Heart left ventricle (tissue), 16 donors: ENCODE measurements at places on chromosomes 1 and 21. TPM values are rescaled to one million over a fixed set of nuclear protein-coding genes. Genes with fewer than 3 reads are reported as not detected.

GRCh38 chr21:30354308-30355005 is 6.1 kb upstream of the KRTAP23-1 start:
- H3K27me3 ChIP-seq = no peaks in the 10 kb centered on the region
- no peak overlapping the region for H3K4me3 ChIP-seq
- no peaks in the 10 kb centered on the region for H3K36me3 ChIP-seq
- H3K27ac ChIP-seq = no peak overlapping the region

DNA sequence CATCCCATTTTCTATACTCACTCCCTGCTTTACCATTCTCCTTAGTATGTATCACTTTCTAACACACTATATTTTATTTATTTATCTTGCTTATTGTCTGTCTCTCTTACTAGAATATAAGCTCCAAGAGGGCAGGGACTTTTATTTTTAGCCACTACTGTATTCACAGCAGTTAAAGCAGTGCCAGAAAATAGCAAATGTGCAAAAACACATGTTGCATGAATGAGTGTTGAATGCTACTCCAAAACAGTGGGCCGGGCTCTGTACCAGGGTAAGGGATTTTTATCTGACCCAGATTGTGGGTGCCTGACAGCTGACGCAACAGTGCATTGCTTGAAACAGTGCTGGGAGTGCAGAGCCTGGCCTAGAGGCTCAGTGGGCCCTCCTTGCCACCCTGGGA is 24.7 kb downstream of the COL16A1 start:
- no peak for DNase-seq
- H3K27me3 ChIP-seq = no peaks in the 10 kb centered on the region
- H3K27ac ChIP-seq = no peak overlapping the region
- no peaks in the 10 kb centered on the region for H3K36me3 ChIP-seq

DNA sequence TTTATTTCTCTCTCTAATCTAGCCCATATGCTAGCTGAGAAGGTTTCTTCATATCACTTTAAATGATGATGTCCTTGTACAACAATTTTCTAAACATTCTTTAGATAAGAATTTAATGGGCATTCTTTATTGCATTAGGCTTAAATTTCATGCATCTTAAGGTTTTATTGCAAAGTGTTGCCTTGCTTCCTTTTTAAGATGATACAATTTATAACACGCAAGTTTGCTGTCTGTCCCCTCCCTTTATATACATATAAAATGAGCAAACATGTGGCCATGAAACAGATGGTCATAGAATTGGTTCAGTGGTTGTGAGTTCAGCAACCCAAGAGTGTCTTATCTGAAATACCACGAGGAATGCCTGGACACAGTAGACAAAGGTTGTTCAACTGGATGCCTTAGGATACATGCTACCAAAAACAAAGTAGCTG is 12.1 kb downstream of the NBPF3 start:
- H3K4me3 ChIP-seq = no peak overlapping the region
- no peaks in the 10 kb centered on the region for H3K27me3 ChIP-seq
- no peak for DNase-seq
- H3K4me1 ChIP-seq = peaks cover 12% of the 10 kb centered on the region
- no peak overlapping the region for H3K27ac ChIP-seq

- no peak overlapping the region for H3K4me3 ChIP-seq
- H3K27ac ChIP-seq = no peak overlapping the region
- no peak for DNase-seq
- no peaks in the 10 kb centered on the region for H3K27me3 ChIP-seq
- H3K4me1 ChIP-seq = no peaks in the 10 kb centered on the region
- H3K36me3 ChIP-seq = no peaks in the 10 kb centered on the region
These were observed 853.4 kb downstream of the KCNT2 start for GRCh38 chr1:195754874-195755273.

GRCh38 chr1:247402120-247402675 is 13.8 kb upstream of the NLRP3 start:
- no peaks in the 10 kb centered on the region for H3K36me3 ChIP-seq
- DNase-seq = no peak
- H3K4me3 ChIP-seq = no peak overlapping the region
- no peaks in the 10 kb centered on the region for H3K27me3 ChIP-seq

DNA sequence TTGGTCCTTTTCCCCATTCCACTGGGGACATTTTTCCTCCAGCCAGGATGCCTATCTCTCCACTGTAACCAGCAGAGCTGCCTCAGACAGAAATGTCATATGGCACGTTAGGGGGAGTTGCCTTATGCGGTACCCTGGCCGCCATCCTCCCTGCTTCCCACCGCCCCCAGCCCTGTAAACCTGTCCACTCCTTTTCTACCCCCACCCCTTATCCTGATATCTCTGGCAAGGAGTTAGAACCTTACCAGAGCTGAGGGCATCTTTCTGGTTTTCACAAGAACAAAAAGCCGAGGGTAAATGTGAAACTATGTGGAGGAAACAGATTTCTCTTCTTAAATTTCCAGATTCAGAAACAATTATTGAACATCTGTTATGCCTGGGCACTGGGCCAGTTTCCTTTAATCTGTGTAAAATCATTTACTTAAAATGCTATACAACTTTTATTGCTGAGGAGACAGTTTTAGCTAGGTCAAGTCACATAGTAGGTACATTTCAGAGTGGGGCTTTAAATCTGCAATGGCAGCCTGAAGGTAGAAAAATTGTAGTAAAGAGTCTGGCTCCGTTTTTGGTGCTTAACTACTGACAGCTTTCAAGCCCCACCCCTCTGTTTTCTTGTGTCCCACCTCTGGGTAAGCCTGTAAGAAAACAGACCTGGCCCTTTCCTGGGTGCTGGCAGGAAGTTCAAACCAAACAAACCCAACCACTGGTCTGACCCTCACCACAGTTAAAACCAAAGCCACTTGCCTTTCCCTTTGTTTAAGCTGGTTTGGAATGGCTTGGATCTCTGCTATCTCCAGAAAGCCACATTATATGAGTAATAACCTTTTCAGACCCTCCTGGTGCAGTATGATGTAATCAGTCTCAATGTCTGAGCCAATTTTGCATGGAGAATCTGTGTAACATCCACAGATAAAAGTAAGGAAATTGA is 319.0 kb downstream of the HHAT start:
- H3K4me1 ChIP-seq = peaks cover 7% of the 10 kb centered on the region
- no peaks in the 10 kb centered on the region for H3K36me3 ChIP-seq
- H3K27ac ChIP-seq = no peak overlapping the region
- DNase-seq = no peak
- no peaks in the 10 kb centered on the region for H3K27me3 ChIP-seq
- H3K4me3 ChIP-seq = no peak overlapping the region

DNA sequence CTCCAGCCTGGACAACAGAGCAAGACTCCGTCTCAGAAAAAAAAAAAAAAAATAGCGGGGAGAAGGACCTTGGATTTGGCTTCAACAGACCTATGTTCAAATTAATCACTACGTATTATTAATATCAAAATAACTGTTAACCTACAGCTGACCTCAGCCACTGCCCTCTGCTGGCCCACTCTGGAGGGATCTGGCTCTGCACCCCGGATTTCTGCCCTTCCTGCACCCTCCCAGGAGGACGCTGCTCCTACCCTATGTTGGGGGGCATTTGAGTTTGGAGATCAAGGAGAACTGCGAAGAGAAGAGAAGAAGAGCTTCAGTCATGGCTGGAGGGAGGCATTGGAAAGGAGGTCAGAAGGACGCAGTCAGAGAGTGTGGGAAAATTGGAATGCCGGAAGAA is 96.7 kb downstream of the PSMG1 start:
- no peak for DNase-seq
- no peaks in the 10 kb centered on the region for H3K36me3 ChIP-seq
- H3K4me3 ChIP-seq = no peak overlapping the region
- peak overlapping the region; percentile 16 for H3K27ac ChIP-seq
- no peaks in the 10 kb centered on the region for H3K27me3 ChIP-seq

DNA sequence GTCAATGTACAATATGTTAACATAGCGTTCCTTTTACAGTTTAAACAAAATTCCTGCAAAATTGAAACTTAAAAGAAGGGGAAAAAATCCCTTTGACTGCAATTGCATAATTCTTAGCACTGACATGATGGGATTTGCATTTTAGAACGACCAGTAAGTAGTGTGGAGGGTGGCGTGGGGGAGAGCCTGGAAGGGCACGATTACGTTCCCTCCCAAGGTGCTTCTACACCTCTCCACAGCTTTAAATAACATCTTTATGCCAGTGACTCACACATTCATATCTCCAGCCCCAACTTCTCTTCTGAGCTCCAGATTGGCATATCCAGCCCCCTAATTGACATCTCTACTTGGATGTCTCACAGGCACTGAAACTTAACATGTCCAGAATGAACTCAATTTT is 64.3 kb downstream of the OLFML3 start:
- H3K27ac ChIP-seq = no peak overlapping the region
- H3K4me1 ChIP-seq = no peaks in the 10 kb centered on the region
- no peaks in the 10 kb centered on the region for H3K36me3 ChIP-seq
- no peaks in the 10 kb centered on the region for H3K27me3 ChIP-seq
- no peak overlapping the region for H3K4me3 ChIP-seq

GRCh38 chr1:180188091-180188506 is 33.4 kb downstream of the QSOX1 start:
- H3K27ac ChIP-seq = no peak overlapping the region
- DNase-seq = peak; percentile 34
- no peaks in the 10 kb centered on the region for H3K36me3 ChIP-seq
- no peak overlapping the region for H3K4me3 ChIP-seq
- no peaks in the 10 kb centered on the region for H3K4me1 ChIP-seq

GRCh38 chr1:52234014-52234413 is 92.1 kb downstream of the ZFYVE9 start:
- H3K4me1 ChIP-seq = no peaks in the 10 kb centered on the region
- no peak overlapping the region for H3K27ac ChIP-seq
- no peak for DNase-seq
- H3K36me3 ChIP-seq = no peaks in the 10 kb centered on the region
- no peaks in the 10 kb centered on the region for H3K27me3 ChIP-seq

DNA sequence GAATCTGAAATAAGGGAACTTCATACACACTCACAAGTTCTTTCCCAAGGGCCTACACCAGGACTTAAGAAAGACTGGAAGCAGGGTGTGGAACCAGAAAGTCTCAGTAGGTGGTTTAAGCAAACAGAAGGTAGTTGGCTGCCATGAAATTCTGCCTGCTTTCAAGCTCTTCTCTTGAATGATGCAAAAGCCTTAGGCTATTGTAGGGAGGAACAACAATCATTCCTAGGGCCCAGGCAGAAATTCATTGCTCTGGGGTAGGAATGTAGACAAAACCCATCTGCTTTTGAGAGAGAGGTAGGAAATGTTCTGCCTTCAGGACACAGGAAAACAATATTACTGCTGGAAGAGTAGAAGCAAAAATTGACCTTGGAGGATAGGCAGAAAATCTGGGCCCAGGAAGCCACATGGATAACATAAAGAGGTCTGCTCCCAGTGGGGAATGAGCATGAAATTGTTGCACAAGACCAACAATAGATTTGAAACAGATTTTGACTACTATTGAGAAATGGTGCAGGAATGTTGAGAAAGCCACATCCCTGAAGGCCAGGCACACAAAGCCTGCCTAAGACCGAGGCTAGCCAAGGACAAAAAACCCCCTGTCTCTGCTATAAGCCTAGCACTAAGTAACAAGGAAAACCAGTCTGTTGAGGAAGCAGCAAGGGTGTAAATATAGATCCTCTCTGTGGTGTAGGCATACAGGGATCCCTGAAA is 22.7 kb upstream of the SFT2D2 start:
- no peak for DNase-seq
- H3K36me3 ChIP-seq = peaks cover 51% of the 10 kb centered on the region
- no peaks in the 10 kb centered on the region for H3K27me3 ChIP-seq
- H3K27ac ChIP-seq = no peak overlapping the region

DNA sequence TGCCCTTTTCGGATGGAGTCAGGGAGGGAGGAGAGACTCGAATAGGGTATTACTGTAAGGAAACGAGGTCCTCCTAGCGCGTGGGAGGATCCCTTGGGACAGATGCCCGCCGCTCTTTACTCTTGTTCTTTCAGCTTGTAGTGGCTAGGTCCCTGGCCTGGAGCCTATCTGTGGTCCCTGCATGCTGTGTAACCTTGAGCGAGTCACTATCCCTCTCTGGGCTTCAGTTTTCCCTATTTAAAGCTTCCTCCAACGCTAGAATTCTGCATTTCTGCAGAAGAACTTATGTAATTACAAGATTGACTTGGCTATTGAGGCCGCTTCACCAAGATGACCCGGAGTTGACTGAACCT is 744 bp downstream of the MIER1 start:
- H3K4me1 ChIP-seq = peaks cover 10% of the 10 kb centered on the region
- H3K27me3 ChIP-seq = no peaks in the 10 kb centered on the region
- peaks cover 7% of the 10 kb centered on the region for H3K36me3 ChIP-seq
- peak overlapping the region; percentile 75 for H3K4me3 ChIP-seq
- DNase-seq = no peak

GRCh38 chr1:40450495-40451237 is 390 bp downstream of the ZFP69B start:
- peak overlapping the region; percentile 80 for H3K27ac ChIP-seq
- H3K4me1 ChIP-seq = peaks cover 16% of the 10 kb centered on the region
- peak overlapping the region; percentile 76 for H3K4me3 ChIP-seq

DNA sequence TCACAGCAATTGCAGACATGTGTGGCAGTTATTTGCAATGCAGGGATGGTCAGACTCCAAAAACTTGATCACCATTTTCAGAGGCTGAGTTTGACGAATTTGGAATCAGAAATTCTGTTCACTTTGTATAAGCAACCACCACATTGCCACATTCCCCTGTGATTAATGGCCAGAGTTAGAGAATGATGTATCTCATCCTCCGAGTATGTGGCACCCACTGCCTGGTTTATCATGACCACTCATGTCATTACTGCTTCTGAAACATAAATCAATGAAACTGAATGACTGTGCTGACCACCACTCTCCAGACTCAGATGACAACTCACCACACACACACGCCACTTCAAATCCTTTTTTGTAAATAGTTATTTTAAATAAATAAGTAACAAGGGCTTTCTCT is 66.6 kb upstream of the CACHD1 start:
- no peak overlapping the region for H3K27ac ChIP-seq
- no peak overlapping the region for H3K4me3 ChIP-seq
- H3K4me1 ChIP-seq = no peaks in the 10 kb centered on the region

DNA sequence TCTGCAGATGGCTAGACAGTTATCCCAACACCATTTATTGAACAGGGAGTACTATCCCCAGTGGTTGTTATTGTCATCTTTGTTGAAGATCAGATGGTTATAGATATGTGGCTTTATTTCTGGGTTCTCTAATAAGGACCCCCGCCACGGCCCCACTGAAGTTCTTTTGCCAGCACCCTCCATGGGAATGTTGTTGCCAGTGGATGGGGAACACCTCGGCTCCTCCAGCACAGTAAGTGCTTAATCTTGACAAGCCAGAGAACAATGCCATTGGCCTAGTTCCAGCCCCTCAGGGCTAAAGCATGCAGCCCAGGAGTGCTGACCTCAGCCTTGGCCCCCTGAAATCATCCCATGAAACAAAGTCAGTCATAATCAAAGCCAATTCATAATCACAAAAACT is 337.6 kb downstream of the AGBL4 start:
- H3K4me1 ChIP-seq = no peaks in the 10 kb centered on the region
- no peak overlapping the region for H3K27ac ChIP-seq
- DNase-seq = no peak
- no peaks in the 10 kb centered on the region for H3K27me3 ChIP-seq

Gene CACNA1E
- 0.08 TPM for polyA plus RNA-seq

Gene SPATA17
- 0.96 TPM for polyA plus RNA-seq

Gene ATP1A1
- polyA plus RNA-seq = 115 TPM

Gene HSD3B2
- not detected for polyA plus RNA-seq

Gene CD5L
- polyA plus RNA-seq = 0.99 TPM

Gene SWT1
- polyA plus RNA-seq = 2.3 TPM
